ENCODE measurements at places on chromosomes 1 and 21.

DNA sequence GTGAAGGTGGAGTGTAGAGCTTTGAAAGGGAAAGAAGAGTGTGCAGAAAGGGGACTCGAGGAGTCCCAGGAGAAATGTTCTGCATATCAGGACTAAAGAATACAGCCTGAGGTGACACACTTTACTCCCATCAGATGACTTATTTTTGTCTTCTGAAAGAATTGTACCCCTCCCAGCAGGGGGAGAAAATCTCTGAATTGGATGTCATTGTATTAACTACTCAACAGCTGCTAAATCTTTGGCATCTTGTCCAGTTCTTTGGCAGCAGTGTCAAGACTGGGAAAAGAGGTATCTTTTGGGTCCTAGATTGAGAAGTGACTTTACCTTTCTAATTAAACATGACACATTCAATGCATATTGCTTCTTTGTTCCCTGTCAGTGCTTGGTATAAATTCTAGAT, 18.9 kb downstream of the UBE4B start:
- DNase-seq, result no peak

DNA sequence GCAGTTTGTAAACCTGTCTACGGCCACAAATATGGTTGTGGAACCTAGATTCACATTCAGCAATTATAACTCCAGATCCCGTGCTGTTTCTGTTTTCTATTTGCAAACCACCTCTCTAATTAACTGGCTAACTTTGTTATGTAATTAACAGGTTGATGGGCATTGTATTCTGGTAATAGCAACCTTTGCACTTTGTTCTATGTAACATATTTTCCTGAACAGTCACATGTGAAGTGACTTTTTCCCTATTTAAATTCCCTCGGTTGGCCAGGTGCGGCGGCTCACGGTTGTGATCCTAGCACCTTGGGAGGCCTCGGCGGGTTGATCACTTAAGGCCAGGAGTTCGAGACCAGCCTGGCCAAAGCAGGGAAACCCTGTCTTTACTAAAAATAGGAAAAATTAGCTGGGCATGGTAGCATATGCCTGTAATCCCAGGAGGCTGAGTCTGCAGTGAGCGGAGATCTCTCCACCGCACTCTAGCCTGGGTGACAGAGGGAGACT, 1.4 kb downstream of the ACADM start:
- DNase-seq, result no peak

DNA sequence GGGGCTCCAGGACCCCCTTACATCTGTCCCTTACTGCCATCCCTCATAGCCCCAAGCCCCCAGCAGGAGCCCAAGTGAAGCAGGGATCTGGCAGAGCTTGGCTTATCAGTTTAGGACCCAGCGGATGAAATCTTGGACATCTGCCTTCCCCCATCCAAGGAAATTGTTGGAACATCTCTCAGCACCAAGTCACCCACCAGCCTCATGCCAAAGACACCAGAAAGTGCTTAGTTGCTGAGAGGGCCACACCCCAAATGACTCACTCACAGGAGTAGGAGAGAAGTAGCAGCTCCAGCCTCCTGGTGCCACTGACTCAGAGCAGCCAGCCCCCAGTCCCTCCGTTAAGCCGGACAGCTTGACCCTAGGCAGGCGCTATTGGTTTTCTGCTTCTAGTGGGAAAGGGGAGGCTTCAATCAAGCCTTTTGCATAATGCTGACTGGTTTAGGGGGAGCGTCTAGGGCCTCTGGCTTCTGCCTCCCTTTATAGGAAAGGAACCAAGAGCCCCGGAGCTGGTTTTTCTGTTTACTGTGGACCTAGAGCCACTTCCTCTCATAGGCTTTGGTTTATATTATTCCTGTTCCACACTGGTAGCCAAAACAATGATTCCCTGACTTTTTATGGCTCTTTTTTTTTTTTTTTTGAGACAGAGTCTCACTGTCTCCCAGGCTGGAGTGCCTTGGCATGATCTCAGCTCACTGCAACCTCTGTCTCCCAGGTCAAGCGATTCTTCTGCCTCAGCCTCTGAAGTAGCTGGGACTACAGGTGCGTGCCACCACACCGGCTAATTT, 114.2 kb upstream of the IPO9 start:
- peak; percentile 55 for DNase-seq

DNA sequence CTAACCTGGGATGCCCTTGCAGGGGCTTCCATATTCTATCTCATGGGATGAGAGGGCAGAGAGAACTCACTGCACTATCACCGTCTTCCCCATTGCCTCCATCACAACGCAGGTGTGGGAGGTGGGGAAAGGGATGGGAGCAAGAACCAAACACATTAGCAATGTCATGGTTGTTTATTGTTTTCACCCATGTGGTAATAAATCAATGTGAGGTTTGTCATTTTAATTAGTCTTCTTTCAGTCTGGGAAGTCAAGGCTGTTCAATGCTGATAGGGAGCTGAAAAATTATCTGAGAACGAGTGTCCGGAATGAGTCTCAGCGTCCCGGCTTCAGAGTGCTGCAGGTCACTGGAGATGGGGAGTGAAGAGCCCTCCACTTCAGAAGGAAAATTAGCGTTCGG, 268.5 kb downstream of the DUSP10 start:
- DNase-seq, result no peak

- DNase-seq, result no peak
Measured at GRCh38 chr1:33972676-33973395, 109.0 kb downstream of the HMGB4 start.

DNA sequence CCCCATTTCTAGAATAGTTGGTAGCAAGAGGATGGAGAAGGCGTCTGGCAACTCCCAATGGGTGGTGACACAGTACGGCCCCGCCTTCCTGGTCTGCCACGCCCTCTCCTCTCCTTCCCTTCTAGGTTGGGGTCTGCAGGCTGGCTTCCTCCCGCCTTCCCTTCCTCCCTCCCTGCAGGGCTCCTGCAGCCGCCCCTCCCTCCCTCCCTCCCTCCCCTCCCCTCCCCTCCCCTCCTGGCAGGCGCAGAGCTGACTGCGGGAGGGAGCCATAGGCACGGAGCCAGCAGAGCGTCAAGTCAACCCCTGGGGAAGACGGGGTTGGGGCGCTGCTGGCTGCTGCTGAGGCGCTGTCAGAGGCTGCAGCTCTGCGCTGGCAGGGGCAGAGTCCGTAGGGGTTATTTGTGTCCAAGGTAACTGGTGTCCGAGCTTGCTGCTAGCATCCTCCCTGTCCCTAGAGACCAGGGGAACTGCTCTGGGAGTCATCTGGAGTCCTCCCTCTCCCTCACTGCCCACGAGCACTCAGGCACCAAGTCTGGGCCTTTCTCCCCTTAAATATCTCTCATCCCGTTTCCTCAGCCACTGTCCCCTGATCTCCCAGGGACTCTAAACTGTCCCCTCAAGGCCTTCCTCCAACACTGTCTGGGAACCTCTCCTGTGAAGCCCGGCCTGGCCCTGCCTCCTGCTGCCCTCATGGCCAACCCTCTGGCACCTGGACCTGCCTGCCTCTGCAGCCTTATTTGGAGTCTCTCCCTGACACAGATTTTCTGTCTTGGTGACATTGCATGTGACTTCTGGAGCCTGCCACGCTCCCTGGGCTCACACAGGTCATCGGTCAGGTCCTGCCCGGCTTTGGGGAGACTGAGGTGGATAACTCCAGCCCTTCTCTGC, 57.4 kb upstream of the ACOT11 start:
- peak; percentile 67 for DNase-seq

DNA sequence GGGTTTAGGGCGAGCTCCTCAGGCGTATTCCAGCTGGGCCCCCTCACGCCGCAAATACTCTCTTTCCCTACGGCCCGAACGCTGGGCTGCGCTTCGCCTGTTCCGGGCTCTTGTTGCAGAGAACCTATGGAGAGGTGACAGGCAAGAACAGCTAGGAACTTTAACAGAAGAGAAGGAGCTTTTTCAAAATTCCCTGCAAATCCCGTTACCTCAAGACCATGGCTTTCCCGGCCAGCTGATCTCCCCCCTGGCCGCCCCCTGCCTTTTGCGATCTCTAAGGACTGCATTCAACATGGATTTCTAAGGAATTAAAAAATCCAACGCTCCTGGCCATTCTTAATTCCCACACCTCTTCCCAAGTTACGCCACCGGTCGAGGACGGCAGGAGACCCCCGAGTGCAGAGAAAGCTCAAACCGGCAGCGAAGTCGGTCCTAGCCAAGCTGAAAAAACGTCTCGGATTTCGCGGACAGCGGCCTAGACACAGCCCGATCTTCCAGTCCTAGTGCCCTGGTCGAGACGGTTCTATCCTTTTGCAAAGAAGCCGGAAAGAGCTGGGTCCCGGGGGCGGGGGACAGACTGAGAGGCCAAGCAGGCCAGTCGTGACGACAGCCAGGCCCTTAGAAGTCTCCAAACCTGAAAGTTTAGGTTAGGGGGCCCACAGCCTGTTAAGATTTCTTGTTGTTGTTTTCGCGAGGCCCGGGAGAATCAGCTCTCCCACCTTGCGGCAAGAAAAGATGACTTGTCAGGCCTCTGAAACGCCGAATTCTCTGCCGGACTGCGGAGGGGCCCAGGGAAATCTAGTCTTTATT, 1.1 kb upstream of the TBX15 start:
- no peak for DNase-seq

GRCh38 chr1:67560580-67561255, 124.3 kb upstream of the GADD45A start:
- DNase-seq, result no peak

- no peak for DNase-seq
Measured at GRCh38 chr1:204256531-204256930, 42.7 kb upstream of the GOLT1A start.

- no peak for DNase-seq
Measured at GRCh38 chr1:186461014-186461413, at the start of gene PDC. PDC (minus strand) TSS chr1:186461114; CDS start chr1:186449459, 11,655 bp downstream.

- DNase-seq, result peak; percentile 71
Measured at GRCh38 chr1:225995919-225996864, 3.0 kb downstream of the SDE2 start.

GRCh38 chr21:25862112-25862511, 127.3 kb downstream of the GABPA start:
- no peak for DNase-seq

GRCh38 chr1:217089361-217090014, 366.3 kb upstream of the ESRRG start:
- no peak for DNase-seq

GRCh38 chr1:116572771-116573430, 2.1 kb upstream of the CD58 start:
- no peak for DNase-seq

DNA sequence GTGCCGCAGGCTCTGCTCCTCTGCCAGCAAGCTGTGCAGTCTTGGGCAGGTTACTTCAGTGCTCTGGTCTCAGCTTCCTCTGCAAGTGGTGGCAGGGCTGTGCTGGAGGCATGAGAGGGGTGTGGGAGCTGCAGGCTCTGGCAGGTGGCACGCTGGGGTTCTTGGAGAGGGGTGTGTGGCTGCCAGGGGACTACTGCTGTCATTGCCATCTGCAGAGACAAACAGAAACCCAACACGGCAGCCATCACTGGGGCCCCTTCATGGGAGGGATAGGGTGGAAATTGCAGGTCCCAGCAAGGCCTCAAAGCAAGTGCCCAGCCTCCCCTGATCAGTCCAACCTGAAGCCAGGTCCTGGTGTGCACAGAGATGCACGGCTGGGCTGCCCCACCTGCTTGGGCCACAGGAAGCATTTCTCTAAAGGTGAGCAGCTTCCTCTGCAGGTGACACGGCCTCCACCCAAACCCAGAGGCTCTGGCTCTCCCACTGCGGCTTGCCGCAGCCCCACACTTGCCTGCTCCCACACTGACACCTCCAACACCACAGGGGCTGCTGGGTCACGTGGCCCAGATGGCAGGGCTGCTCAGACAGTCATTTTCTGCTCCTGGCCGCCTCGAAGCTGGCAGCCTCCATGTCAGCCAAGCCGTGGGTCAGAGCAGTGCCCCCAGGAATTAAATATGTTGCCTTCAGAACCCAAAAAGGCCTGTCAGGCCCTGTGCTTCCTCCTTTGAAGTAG, 4.1 kb upstream of the COL6A2 start:
- DNase-seq, result no peak

DNA sequence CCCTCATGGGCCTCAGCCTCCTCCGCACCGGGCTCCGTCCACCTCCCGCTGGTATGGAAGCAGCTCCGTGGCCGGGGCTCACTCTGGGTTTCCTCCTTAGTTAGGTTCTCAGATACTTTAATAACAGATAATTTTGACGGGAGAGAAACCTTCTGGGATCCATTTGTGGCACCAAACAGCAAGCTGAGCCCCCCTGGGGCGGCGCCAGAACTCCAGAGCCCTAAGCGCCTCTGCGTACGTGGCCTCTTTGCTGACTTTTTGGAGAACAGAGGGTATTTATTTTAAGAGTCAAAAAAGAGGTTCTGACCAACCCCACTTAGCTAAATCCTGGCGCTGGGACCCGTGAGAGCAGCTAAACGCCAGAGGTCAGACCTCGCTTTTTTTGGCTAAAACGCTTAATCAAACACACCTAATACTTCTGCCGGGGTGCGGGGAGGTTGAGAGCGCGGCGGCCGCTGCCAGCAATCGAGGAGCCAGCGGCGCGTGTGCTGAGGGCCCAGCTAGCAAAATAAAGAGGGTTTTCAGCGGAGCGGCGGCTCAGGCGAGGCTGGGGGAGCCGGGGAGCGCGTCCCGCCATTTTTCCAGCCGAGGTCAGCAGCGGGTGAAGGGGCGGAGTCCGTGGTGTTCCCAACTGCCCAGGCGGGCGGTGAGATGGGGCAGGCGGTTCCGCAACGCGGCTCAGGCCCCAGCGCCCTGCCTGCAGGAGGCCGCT, 171.7 kb downstream of the PRDM16 start:
- no peak for DNase-seq

GRCh38 chr1:70353601-70354331, 756 bp downstream of the ANKRD13C start:
- DNase-seq, result peak; percentile 31

- no peak for DNase-seq
Measured at GRCh38 chr1:156899956-156900718, 6.6 kb downstream of the PEAR1 start.

DNA sequence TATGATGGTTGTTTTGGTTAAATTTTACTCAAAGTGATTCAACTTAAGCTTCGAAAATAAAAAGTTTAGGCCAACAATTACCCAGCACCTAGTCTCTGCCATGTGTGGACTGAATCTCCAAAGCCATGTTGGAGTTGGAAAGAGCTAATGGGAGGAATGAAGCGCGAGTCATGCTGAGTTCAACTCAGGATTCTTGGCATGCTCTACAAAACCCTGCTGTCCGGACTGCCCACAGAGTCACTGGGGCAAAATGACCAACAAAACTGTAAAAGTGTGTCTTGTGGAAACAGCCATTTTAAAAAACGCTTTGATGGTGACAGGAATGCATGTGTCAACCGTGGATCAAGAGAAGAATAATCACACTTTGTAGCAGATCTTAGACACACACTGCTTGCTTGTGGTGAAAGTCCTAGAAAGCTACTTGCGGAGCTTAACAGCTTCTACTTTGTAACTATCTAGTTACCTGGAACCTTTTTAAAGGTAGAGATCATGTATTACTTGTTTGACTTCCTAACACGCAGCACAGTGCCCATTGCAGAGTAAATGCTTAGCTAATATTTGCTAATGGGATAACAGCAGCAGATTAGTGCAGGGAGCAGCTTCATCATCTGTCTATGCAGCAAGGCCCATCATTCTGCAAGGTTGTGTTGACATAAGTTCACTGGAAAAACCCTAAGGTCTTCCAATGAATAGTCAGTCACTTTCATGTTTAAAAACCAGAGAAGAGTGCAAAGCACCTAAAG, 7.0 kb upstream of the GBP6 start:
- no peak for DNase-seq

Measured in hematopoietic multipotent progenitor cell treated with erythropoietin and hydrocortisone succinate and interleukin-3 and kit ligand, for 6 days (in vitro differentiated cells).